Stimulated activated CD4-positive, alpha-beta T cell treated with anti-CD3 and anti-CD28 coated beads, Interleukin-2, amount 100 ng/mL, for 24 hours (primary cell): ENCODE measurements at places on chromosomes 2 and 18.

DNA sequence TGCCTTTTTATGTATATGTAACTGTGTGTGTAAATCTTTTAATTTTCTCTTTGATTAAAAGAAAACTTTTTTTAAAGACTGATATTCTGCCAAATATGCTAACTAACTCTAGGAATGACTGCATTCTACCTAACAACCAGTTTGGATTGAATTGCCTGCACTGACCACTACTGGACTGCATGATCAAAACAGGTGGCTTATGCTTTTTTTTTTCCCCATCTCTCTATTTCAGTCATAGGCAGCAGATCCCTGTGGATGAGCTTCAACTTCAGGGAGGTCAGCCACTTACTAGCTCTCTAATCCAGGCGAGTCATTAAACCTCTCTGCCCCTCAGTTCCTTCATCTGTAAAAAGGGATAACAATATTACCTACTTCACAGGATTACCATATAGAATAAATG, 138.6 kb upstream of the SERTAD2 start:
- DNase-seq = no peak

DNA sequence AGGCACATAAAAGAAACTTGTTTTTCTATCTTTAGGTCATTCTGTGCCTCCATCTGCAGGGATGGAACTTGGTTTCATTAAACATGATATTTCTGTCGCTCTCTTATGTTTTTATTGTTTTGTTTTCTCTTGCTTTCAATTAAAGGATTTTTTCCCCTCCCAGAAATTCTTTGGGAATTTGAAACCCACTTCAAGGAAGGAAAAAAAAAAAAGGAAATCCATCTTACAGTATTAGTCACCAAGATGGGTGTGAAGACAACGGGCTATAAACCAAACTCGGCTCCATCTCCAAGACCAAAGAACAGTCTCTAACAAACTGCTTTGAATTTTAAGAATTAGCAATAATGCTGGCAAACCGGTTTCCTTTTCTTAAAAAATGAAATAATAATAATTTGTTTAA, 244.1 kb downstream of the BCL11A start:
- DNase-seq = no peak

DNA sequence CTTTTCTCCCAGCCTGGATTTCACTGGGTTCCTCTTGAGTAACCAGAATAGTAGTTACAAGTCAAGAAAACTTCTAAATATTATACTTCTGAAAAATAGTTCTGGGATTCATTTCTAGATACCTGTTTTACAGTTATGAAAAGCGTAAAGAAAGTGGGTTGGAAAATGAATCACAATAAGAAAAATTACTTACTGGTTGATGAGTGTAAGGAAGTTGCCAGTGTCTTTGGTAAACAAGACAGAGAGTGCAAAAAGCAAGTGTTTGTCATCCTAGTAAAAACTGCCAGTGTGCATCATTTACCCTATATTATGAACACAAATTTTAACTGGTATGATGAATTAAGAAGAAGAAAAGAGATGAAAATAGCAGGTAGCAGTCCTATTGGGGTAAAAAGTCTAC, 88.9 kb downstream of the R3HDM1 start:
- no peak for DNase-seq

GRCh38 chr18:56034949-56035348, 447.0 kb upstream of the TCF4 start:
- DNase-seq = no peak

DNA sequence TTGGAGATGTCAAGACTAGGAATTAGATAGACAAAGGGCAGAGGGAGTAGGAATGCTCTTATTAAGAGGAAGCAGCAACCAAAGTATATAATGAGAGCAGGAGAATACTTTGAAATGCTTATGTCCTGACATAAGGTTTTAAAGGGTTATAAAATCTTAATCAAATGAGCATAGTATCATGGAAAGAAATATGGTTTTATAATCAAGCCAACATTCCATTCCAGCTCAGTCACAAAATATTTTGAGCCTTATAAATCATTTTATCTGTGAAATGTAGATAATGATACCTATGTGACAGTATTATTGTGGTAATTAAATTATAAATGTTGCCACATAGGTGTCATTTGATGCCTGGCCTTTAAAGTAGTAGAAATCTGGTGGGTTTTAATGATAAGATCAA, 17.6 kb downstream of the VSNL1 start:
- no peak for DNase-seq

DNA sequence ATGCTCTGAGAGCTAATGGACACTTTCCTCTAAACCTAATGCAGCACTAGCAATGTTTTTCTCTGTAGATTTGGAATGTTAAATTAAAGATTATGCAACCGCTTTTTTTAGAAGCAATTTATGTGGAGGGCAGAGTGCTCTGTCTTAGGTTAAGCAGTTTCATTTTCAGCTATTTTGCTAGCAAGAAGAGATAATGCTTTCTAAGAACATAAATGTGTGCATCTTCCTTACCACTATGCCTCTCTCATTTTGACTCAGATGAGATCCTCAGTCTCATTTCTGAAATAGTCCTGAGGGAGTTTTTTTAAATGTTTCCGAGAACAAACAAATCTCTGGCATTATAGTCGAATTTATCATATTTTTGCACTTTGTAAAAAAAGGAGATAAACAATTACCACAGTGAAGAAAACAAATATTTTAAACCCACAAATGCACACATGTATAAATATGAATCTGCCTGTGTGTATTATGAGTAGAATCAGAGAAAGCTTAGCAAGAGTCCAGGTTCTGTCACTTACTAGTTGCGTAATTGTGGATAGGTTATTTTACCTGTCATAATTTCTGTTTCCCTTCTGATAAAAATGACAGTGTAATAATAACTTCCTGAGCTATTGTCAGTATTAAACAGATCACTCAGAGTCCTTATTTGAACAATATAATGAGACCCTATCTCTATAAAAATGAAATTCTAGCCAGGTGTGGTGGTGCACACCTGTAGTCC, 207.7 kb upstream of the CRIM1 start:
- DNase-seq = no peak
